ENCODE measurements at places on chromosomes 13 and 19.

GRCh38 chr19:12838886-12839756 is 806 bp downstream of the MAST1 start:
- no peak for DNase-seq

GRCh38 chr19:42051166-42052115 is 18.6 kb downstream of the GRIK5 start:
- DNase-seq = no peak

GRCh38 chr19:54253331-54254194 is 3.5 kb downstream of the LILRB5 start:
- no peak for DNase-seq

DNA sequence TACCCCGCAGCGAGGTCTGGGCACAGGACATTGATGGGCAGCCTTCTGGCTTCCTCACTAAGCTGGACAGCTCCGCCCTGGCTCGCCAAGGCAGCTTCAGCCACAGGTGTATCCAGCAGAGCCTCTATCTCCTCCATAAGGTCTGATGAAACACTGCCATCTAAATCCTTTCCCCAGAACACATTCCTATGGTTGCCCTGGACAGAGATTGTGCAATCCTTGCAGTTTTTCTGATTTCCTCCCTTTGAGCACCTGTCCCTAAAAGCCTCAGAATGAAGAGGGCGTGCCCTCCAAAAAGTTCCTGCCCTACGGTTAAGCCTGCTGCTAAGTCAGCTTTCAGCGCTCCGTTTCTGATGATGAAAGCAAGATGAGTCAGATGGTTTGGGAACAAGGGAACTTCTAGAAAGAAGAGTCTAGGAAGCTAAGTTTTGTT is 21.0 kb downstream of the CLEC4M start:
- DNase-seq = no peak

DNA sequence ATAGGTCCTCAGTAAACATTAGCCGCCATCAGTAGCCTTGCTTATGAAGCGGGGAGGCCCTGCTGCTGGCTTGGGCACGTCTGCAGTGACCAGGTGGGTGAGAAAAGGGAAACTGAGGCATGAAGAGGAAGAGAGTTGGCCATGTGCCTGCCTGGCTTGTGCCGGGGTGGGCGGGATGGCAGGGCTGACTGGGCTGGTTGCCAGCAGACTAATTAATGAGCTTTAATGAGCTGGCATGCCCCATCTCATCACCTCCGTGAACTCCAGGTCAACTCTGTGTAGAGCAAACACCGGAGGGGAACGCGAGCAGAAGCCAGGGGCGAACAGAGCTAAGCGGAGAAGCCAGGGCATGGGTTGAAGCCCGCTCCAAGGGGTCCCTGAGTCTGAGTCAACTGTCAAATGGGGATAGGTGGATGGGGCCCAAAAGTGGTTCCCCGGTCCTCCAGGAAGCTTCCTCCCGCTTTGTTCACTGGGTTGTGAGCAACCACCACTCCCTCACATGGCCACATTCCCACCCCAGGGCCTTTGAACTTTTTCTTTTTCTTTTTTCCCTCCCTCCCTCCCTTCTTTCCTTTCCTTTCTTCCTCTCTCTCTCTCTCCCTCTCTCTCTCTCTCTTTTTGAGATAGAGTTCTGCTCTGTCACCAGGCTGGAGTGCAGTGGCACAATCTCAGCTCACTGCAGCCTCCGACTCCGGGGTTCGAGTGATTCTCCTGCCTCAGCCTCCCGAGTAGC is 8.7 kb downstream of the NR2F6 start:
- no peak for DNase-seq

DNA sequence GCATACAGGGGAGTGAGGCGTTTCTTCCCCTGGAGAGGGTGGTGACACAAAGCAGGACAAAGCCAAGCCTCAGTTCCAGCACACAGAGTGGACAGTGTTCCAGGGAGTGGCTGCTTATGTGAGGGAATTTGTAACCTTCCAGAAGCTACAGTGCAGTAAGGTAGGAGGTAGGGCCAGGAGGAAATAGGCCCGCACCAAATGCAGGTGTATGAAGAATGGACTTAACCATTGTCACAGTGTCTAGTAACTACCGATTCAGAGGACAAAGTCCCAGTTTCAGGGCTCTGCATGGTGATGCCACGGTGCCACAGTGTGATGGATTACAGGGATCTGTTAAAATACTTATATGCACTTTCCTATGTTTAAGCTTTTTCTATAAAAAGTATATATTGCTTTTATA is 135.3 kb downstream of the ZIC5 start:
- DNase-seq = no peak

DNA sequence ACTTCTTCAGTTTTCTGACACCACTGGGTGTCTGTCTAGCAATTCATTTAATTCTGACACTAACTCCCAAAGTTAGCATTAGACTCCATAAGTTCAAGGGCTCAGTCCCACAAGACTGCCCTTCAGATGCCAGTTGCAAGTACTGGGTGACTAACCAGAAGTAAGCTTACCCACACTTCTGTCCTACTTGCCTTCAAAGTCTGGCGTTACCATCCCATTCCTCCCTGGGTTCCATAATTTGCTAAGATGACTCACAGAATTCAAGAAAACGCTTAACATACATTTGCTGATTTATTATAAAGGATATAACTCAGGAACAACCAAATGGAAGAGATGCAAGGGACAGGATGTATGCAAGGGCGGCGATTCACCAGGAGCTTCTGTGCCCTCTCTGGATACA is 45.5 kb upstream of the NPAS1 start:
- DNase-seq = no peak

DNA sequence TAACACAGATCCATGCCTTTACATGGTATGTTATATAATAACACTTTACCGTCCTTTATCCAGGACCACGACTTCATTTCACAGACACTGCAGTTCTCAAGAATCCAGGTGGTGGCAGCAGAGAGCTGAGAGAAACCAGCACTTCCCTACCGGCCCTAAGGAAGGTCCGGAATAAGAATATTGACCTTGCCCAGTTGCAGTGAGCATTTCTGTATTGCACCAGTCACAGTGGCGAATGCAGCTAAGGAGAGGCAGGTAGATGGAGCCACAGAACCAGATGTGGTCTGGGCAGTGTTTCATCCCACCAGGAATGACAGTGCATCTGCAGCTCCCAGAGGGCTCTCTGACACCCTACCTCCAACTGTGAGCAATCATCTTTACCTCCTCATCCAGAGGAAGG is 44.6 kb downstream of the ZNF787 start:
- DNase-seq = peak; percentile 71

DNA sequence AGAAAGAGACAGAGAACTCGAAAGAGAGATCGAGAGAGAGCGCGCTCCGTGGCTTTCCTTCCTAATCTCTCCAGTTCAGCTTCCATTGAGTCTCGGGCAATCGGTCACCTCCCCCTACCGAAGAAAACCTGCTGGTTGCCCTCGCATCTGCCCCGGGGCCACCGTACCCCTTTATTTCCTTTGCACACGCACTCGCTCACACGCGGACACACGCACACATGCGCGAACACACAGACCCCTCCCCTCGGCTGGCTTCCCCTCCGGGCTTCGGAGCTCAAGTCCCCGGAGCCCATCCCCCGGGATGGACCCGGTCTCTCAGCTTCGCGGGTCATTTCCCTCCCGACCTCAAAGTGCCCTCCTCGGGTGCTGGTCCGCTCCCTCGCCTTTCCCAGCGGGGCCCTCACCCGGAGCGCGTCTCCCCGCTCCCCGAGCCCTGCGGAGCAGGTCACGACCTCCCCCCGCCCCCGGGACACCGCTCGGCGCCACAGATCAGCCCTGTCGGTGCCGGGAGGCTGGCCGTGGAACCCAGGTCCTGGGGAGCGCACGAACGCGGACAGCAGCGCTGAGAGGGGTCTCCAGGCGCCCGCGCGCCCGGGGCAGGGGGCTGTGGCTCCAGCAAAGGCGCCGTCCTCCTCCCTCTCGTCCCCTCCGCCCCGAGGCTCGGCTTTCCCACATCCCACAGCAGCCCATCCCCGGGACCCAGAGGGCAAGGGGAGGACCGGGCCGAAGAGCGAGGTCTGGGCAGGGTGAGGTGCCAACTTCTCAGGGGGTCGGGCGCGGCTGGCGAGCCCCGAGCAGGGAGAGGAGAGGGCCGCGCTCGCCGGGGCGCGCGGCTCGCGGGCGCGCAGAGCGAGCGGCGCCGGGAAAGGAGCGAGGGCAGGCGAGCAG is 1.8 kb downstream of the DACH1 start:
- peak; percentile 15 for DNase-seq

DNA sequence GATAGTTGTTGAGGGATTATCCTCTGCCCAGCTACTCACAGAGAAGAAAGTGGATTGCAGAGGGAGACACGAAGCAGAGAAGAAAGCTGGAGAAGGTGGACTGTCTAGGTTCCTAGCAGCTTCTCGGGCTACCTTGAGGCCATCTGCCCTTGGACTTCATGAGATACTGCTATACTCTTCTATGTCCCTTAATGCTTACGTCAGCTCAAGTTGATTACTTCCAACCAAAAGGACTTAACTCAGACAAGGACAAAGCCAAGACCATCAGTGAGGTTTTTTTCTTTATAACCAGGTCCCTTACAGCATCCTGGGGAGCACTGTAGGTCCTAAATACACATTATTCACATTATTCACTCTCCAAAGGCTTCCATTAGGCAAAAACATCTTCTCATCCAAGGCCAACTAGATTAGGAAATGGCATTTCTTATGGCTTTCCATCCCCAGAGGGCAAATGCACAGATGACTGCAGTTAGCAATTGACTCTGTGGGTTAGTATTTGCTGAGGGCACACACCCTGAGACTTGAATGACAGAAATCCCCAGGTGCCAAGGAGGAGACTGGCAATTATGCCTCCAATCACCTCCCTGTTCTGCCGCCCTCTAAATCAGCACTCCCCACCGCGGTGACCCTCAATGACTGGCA is 4.1 kb upstream of the UBE2L5 start:
- no peak for DNase-seq

GRCh38 chr13:49400755-49401659 is 42.9 kb downstream of the CAB39L start:
- DNase-seq = peak; percentile 48

DNA sequence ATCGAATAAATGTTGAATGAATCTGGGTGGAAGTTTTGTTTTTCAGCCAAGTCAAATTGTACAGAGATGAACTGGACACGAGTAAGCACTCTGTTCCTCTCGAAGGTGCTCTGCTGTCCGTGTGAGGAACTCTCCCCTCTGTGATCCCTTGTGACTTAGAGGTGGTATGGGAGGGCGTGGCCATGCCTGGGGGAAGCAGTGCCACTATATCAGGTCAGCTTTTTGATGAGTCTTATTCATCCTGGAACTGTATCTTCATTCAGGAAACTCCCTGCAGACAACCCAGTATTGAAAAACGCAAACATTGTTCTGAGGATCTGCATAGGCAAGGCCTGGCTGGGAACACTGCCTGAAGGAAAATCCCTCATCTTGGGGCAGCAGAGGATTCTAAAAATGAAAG is 45.7 kb upstream of the FLT1 start:
- DNase-seq = no peak

- DNase-seq = no peak
Observed at GRCh38 chr13:99895444-99896368, 75.9 kb downstream of the ZIC5 start.

- peak; percentile 46 for DNase-seq
Observed at GRCh38 chr19:16386619-16387240, 62.1 kb downstream of the KLF2 start.

DNA sequence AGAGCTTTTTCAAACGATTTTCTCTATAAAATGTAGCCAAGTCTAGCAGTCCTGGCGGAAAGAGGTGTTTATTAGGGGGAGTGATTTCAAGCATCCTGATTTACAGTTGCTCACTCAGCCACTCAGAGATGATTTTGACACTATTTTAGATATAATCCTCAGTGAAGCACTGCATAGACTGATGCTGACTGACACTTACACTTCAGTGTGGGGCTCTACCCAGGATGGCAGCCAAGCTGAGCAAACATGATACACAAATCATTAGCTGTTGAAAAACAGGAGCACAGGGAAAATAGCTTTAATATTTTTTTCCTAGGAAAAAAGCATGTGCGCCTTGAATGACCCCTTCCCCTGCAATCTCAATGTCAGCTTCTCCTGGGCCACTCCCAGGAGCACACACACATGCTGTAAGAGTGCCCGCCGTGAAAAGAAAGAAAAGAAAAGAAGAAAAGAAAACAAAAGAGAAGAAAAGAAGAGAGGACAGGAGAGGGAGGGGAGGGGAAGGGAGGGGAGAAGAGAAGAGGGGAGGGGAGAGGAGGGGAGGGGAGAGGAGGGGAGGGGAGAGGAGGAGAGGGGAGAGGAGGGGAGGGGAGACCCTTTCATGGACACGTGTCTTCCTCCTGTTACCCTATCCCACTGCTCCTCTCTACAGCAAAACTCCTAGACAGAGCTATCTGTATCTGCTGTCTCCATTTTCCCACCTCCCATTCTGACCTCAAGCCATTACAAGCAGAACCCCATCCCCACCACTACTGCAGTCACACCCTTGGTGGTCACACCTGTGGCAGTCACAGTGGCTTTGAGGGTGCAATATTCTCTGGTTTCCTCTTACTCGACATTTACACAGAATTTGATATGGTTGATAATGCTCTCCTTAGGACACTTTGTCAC is 36.4 kb downstream of the RCBTB2 start:
- no peak for DNase-seq

DNA sequence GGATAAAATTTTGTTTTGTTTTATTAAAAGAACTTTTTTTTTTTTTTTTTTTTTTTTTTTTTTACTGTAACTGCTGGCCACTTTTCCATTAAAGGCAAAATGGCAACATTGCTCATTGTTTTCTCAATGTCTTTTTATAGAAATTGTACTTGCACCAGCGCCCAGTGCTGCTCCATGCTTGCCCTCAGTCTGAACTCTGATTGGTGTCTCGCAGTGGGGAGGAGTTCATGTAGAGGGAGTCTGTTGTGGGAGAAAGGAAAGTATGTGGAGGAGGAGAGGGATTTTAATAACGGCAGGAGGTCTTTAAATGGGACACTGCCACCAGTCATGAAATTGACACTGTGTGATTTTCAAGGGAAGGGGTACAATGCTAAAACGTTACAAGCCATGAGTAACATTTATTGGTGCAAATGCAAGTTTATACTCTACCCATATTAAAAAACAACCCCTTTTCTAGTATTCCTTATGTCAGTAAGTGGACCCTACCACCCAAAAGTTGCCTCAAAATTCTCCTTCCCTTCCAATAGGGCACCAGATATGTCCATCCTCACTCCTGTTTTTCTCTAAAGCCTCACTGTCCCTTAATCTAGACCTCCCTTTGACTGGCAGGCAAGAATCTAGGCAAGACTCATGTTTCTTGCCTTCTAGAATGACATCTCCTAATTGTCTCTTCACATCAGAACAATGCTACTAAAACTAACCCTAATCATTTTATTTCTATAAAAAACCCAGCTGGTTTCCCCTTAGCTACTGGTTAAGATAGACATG is 3.2 kb downstream of the RASL11A start:
- DNase-seq = no peak

- no peak for DNase-seq
Observed at GRCh38 chr13:48449656-48450055, 36.7 kb upstream of the LPAR6 start.

DNA sequence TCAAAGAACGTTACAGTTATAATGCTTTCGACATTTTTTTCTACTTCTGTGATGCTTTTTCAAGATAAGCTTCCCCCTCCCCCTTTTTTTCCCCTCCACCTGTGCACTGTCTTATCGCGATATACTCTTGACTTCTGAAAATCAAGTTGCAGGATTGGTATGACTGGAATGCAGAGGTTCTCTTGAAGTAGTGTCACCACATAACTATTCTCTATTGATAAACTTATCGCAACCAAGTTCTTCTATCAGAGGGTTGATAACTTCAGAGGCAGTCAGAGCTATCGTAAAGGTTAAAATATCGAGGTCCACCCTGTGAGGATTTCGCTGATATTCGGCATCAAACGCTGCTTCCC is 820 bp downstream of the EID2 start:
- no peak for DNase-seq

Data from body of pancreas (tissue), 4 donors.